ENCODE measurements at places on chromosomes 2 and 18. TPM values are rescaled to one million over a fixed set of nuclear protein-coding genes. Genes with fewer than 3 reads are reported as not detected.

DPY30 gene
- total RNA-seq = 43.6 TPM

FECH gene
- 29.9 TPM for total RNA-seq

- DNase-seq = peak; percentile 52
These were observed 540.1 kb downstream of the NRXN1 start for GRCh38 chr2:50491541-50492476.

- no peak for DNase-seq
These were observed 50.6 kb upstream of the STAT1 start for GRCh38 chr2:191064590-191064989.

- DNase-seq = peak; percentile 20
These were observed 49.1 kb downstream of the ZNF638 start for GRCh38 chr2:71380665-71381064.
